Fibroblast of lung (primary cell): ENCODE measurements at places on chromosomes 11 and 22. TPM values are rescaled to one million over a fixed set of nuclear protein-coding genes. Genes with fewer than 3 reads are reported as not detected.

DNA sequence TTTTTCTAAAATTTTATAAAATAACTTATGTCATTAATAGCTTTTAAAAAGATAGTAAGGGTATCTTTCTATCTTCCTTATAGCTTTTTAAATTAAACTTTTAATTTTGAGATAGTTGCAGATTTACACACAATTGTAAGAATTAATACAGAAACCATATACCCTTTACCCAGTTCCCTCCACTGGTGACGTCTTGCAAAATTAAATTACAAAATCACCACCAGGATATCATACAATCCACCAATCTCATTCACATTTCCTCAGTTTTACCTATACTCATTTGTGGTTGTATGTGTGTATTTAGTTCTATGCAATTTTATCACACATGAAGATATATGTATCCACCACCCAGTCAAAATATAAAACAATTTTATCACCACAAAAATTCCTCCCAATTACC, 10.0 kb downstream of the SBF2 start:
- no peak overlapping the region for H3K27ac ChIP-seq
- no peak for DNase-seq
- H3K4me1 ChIP-seq, result peaks cover 3% of the 10 kb centered on the region
- no peaks in the 10 kb centered on the region for H3K27me3 ChIP-seq
- no peak overlapping the region for H3K4me3 ChIP-seq
- H3K36me3 ChIP-seq, result no peaks in the 10 kb centered on the region

- no peak for DNase-seq
- H3K36me3 ChIP-seq, result no peaks in the 10 kb centered on the region
- H3K27ac ChIP-seq, result no peak overlapping the region
- H3K27me3 ChIP-seq, result no peaks in the 10 kb centered on the region
- no peak overlapping the region for H3K4me3 ChIP-seq
- H3K4me1 ChIP-seq, result no peaks in the 10 kb centered on the region
Observed at GRCh38 chr11:11329062-11329806, 23.8 kb downstream of the CSNK2A3 start.

GRCh38 chr11:130918081-130918480, 1.8 kb upstream of the SNX19 start:
- H3K27me3 ChIP-seq, result no peaks in the 10 kb centered on the region
- DNase-seq, result no peak
- H3K4me3 ChIP-seq, result no peak overlapping the region
- peaks cover 16% of the 10 kb centered on the region for H3K36me3 ChIP-seq
- no peak overlapping the region for H3K27ac ChIP-seq

- H3K4me1 ChIP-seq, result no peaks in the 10 kb centered on the region
- H3K4me3 ChIP-seq, result no peak overlapping the region
- H3K27me3 ChIP-seq, result peaks cover 14% of the 10 kb centered on the region
Observed at GRCh38 chr11:44775366-44775984, 48.7 kb downstream of the TSPAN18 start.

The GPHA2 gene
- not detected in 2 replicates for total RNA-seq

DNA sequence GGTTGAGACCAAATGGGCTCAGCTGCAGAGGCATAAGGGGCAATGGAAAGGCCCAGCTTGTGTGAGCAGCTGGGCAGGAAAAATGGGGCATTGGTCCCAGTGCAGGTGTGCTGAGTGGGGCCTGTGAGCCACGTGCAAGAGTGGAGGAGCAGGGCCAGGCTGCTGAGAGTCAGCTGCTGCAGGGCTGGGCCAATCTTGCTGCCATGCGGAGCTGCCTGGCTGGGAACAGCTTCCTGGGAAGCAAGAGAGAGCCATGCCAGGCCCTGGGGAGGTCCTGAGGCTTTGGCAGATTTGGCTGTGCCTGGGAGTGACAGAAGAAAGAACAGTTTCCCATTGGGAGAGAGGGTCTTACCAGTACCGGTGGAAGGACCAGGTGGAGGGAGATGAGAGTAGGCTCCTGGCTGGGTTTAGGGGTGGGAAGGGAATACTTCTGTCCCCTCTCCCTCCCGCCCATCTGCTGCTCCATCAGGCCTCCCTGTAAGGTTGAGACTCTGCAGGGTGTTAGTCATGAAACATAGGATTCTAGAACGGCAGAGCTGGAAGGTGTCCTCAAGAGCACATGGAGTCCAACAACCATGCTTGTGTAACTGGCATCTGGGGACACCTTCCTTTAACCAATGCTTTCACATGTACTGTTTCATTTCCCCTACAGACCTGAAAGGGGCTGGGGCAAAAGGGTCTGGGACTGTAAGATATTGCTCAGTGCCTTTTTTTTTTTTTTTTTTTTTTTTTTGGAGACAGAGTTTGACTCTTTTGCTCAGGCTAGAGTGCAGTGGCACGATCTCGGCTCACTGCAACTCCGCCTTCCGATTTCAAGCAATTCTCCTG, 10.4 kb downstream of the SEPTIN3 start:
- no peaks in the 10 kb centered on the region for H3K36me3 ChIP-seq
- H3K4me1 ChIP-seq, result no peaks in the 10 kb centered on the region
- no peak overlapping the region for H3K4me3 ChIP-seq
- peaks cover 42% of the 10 kb centered on the region for H3K27me3 ChIP-seq

GRCh38 chr11:19281041-19281440, 40.3 kb upstream of the E2F8 start:
- no peak overlapping the region for H3K27ac ChIP-seq
- DNase-seq, result peak; percentile 3
- no peaks in the 10 kb centered on the region for H3K4me1 ChIP-seq
- no peaks in the 10 kb centered on the region for H3K36me3 ChIP-seq
- peaks cover 7% of the 10 kb centered on the region for H3K27me3 ChIP-seq

GRCh38 chr11:69394869-69395246, 86.6 kb upstream of the LINC01488 start:
- no peak overlapping the region for H3K27ac ChIP-seq
- H3K4me3 ChIP-seq, result no peak overlapping the region
- no peaks in the 10 kb centered on the region for H3K36me3 ChIP-seq
- no peaks in the 10 kb centered on the region for H3K27me3 ChIP-seq
- H3K4me1 ChIP-seq, result peaks cover 2% of the 10 kb centered on the region
- DNase-seq, result no peak

- no peaks in the 10 kb centered on the region for H3K36me3 ChIP-seq
- peaks cover 7% of the 10 kb centered on the region for H3K4me1 ChIP-seq
- no peak overlapping the region for H3K27ac ChIP-seq
- no peaks in the 10 kb centered on the region for H3K27me3 ChIP-seq
- no peak overlapping the region for H3K4me3 ChIP-seq
Observed at GRCh38 chr11:57213342-57214097, 23.5 kb downstream of the APLNR start.

The DMC1 gene
- 4.0 and 5.1 TPM in 2 replicates for total RNA-seq

The MMP10 gene
- under 0.01 and 0.66 TPM in 2 replicates for total RNA-seq
